AG04449 (cell line): ENCODE measurements at places on chromosomes 1 and 21.

DNA sequence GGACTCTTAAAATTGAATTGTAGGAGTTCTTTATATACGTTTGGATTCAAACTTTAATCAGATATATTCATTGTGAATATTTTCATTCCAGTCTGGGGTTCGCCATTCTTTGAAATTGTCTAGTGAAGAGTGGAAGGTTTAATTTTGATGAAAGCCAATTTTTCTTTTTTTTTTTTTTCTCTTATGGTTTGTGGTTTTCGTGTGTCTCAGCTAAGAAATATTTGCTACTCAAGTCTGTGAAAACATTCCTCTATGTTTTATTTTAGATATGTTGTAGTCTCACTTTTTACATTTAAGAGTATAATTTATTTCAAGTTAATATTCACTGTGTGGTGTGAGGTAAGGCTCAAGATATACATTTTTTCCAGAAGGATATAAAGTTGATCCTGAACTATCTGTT is 220.5 kb downstream of the KCNT2 start:
- no peak for DNase-seq

GRCh38 chr1:206456577-206457370 is 13.5 kb upstream of the IKBKE start:
- DNase-seq, result no peak

- no peak for DNase-seq
Observed at GRCh38 chr1:174534789-174535188, 87.0 kb downstream of the GPR52 start.

DNA sequence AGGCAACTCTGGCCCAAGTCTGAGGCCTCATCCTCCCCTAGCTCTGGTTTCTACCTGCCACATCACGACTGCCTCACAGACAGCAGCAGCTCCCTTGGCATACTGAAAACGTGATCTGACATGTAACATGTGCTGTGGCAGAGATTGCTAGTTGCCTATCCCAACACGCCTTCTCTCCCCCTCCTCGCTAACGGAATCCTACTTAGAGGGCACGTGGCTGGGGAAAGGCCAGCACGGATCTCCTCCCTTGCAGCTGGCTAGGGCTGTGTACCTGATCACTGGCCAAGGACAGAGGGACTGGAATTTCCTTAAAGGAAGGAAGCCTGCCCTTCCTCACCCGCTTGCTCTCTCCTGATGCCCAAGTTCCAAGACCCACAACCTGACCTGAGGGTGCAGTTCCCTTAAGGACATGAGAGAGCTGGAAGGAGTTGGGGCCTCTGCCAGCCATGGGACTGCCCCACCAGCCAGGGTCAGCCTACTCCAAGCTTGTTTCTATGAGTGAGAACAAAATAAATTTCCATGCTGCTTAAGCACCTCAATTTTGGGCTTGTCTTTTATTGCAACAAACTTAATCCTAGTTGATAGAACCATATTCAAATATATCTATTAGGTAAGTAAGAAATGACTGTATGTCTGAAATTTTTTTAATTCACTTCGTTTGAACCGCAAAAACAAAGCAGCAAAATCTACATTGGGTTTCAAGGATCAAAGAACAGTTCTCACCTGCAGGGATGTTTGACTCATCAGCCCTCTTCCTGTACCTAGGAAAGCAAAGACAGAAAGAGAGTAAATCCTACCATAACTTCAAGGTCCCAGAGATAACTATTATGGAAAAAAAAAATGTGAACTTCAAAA is 7.2 kb downstream of the SETD4 start:
- DNase-seq, result no peak

DNA sequence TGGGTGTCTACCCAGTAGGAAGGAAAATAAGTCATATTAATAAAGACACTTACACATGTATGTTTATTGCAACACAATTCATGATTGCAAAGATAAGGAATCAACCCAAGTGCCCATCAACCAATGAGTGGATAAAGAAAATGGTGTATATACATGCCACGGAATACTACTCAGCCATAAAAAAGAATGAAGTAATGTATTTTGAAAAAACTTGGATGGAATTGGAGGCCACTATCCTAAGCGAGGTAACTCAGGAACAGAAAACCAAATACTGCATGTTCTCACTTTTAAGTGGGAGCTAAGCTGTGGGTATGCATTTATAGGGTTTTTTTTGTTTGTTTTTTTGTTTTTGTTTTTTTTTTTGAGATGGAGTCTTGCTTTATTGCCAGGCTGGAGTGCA is 49.1 kb downstream of the VANGL2 start:
- no peak for DNase-seq

DNA sequence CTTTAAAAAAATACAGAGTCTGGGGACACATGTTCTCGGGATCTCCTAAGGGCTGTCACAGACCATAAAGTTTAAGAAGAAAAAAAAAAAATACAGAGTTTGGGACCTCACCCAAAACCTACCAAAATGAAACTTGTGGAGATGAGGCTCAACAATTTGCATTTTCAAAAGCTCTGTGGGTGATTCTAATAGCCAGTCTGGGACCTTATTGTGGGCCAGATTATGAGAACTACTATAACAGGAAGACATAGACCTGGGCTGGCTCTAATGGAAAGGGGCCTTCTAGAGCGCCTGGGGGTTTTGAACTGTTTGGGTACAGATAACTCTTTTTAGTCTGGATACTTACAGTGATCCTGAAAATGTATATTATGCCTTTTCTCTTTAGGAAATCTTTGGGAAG is 69.1 kb downstream of the LAMC1 start:
- DNase-seq, result no peak
